ENCODE measurements at places on chromosomes 4 and X.
A peak's percentile ranks its signal among the peaks of the same experiment; 100 is the strongest.

GRCh38 chrX:17689971-17690409, 47.3 kb upstream of the SCML1 start:
- peak; percentile 17 for DNase-seq

GRCh38 chr4:54001668-54002365, 62.6 kb downstream of the CHIC2 start:
- DNase-seq: no peak

- DNase-seq: no peak
Observed at GRCh38 chrX:13078739-13079444, 34.5 kb upstream of the FAM9C start.

GRCh38 chr4:42344309-42344708, 53.0 kb upstream of the SHISA3 start:
- DNase-seq: no peak

- DNase-seq: no peak
Observed at GRCh38 chrX:1212532-1212931, at the start of gene CRLF2. CRLF2 (minus strand) TSS chrX:1212649; CDS start chrX:1212634, 15 bp downstream.

GRCh38 chrX:132119283-132119682, 8.5 kb downstream of the FRMD7 start:
- no peak for DNase-seq

- DNase-seq: no peak
Observed at GRCh38 chrX:136493011-136493410, 4.4 kb upstream of the HTATSF1 start.

GRCh38 chr4:2944586-2945526, 18.4 kb downstream of the NOP14 start:
- DNase-seq: no peak

GRCh38 chr4:151901631-151902030, 140.8 kb upstream of the GATB start:
- no peak for DNase-seq

GRCh38 chr4:184284742-184285141, 67.1 kb upstream of the ENPP6 start:
- no peak for DNase-seq

GRCh38 chrX:116499780-116500179, 37.0 kb upstream of the CT83 start:
- DNase-seq: no peak

DNA sequence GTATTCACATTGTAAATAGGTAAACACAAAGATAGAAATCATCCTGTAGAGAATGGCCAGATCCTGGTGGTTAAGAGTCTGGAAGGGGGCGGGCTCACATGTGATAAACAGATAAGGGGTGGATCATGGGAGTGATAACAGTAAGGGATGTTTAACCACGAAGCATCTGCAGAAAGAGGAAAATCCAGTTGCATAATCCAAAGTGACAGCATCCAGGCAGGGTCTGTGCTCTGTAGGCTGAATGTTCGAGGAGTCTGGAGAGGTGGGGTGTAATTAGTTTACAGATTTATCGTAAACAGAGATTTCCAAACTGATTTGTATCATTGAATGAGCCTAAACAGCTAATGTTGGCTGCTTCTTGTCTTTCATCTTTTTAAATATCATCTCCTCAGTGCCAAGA, 1009.8 kb upstream of the SLIT2 start:
- no peak for DNase-seq

DNA sequence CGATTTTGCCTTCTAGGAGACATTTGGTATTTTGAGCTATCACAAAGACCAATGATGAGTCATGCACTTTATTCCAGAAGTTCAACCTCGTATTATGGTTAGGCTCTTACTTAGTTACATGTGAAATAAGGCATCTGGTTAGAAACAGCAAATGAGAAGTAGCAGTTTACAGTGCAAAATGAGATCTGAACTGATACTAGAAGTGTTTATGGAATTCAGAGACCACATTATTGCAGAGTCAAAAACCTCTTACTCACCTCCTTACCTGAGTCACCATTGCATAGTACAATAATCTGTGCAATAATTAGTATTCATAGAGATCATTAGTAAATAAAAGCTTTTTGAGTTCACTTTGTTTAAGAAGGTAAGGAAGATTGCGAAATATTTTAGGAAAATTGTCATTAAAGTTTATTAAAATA, 38.7 kb downstream of the SEC24B start:
- no peak for DNase-seq

DNA sequence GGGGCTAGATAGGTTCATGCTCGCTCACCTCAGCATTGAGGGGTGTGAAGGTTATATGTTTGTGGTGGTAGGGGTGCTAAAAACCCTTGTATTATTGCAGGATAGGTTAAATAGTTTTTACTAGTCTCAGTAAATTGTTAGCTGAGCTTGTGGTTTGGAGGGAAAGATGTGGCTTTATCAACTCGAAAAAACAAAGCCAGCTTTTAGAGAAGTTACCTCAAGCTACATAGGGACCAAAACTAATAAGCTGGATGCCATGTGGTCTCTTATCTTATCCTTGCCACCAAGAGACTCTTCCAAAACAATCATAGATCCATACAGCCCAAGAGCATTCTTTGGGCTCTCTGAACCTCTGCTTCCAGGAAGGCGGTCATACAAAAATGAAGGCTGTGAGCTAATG, 29.2 kb downstream of the MSN start:
- DNase-seq: no peak

DNA sequence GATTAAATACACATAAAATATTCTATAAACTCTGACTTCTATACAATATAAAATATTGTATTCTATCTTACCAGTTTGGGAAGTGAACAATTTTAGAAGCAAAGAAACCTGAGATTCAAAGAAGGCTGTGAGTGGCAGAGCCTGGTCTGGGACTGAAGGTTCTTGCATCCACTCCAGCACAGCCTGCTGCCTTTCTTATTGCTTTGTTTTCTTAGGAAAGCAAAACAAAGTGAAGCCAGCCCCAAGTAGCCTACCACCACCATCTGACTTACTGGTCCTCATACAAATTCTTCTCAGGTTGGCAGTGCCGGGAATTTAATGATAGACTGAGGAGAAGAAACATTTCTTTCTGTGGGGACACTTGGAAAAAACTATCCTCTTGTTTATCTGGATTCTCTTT, 129.7 kb upstream of the SMAD1 start:
- DNase-seq: no peak

DNA sequence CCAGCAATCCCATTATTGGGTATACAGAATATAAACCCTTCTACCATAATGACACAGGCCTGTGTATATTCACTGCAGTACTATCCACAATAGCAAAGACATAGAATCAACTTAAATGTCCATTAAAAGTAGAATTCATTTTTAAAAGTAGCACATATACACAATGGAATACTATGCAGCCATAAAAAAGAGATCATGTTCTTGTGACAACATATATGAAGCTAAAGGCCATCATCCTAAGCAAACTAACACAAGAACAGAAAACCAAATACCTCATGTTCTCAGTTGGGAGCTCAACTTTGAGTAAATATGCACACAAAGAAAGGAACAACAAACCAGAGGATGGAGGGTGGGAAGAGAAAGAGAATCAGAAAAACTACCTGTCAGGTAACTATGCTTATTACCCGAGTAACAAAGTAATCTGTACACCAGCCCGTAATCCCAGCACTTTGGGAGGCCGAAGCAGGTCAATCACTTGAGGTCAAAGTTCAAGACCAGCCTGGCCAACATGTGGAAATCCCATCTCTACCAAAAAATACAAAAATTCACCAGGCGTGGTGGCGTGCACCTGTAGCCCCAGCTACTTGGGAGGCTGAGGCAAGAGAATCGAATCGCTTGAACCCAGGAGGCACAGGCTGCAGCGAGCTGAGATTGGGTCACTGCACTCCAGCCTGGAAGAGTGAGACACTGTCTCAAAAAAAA, 22.8 kb downstream of the DHX15 start:
- DNase-seq: no peak

- no peak for DNase-seq
Observed at GRCh38 chr4:7330811-7331681, 103.7 kb downstream of the PSAPL1 start.

DNA sequence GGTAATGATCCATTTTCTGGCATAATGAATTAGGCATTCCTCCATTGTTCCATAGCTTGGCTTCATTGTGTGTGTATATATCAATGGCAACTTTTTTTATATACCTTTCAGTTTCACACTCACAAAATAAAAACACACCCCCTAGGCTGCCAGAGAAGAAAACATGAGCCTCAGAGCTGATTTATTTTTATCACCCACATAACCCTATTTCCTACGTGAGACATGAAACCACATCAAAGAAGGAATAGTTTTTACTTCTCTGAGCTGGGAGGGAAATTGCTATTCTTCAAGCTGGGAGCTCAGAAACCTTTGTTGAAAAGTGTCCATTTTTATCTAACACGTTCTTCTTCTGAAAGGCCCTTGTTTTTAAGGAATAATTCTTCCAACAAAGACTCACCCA, 126.7 kb upstream of the RAI2 start:
- DNase-seq: no peak

DNA sequence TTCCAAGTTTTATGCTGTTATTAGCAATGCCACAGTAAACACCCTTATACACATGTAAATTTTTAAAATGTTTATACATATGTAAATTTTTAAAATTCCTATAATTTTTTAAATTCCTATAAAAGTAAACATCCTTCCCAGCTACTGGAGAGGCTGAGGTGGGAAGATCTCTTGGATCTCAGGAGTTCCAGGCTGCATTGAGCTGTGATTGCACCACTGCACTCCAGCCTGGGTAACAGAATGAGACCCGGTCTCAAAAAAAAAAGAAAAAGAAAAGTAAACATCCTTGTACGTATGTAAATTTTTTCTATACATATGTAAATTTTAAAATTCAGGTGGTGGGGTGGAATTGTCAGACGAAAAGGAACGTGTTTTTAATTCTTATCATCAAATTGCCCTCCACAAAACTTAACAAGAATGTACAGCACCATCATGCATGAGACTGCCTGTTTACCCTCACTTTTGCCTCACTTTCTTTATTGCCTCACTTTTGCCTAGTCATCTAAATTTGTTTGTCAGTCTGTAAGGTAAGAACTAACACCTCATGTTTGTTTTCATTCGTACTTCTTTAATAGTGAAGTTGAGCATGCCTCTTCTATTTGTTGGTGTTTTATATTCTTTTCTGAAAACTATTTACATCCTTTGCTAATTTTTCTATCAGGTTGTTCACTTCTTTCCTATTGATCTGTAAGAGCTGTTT, 8.0 kb downstream of the SLC7A3 start:
- no peak for DNase-seq

GRCh38 chr4:87423317-87424098, 1.1 kb downstream of the NUDT9 start:
- no peak for DNase-seq

GRCh38 chr4:112144546-112145325, 518 bp upstream of the FAM241A start:
- no peak for DNase-seq

DNA sequence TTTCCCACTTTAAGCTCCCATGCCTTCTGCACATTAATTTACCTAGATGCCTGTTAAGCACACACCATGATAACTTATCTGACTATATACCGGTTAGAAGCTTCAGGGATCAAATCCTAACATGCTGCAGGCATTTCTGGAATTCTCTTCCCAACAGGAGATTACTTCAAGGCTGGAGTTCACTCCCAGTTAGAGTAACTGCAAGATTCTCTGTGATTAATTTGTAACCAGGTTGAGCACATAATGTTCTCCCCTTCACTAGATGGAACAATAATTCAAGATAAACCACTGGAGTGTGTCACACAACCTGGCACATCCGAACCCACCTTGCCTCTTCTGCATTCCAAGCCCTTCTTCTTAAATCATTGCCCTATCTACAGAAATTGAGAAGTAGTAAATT, 11.8 kb upstream of the UGT2A3 start:
- DNase-seq: no peak

GRCh38 chrX:11535156-11535919, 130.4 kb downstream of the ARHGAP6 start:
- DNase-seq: no peak

DNA sequence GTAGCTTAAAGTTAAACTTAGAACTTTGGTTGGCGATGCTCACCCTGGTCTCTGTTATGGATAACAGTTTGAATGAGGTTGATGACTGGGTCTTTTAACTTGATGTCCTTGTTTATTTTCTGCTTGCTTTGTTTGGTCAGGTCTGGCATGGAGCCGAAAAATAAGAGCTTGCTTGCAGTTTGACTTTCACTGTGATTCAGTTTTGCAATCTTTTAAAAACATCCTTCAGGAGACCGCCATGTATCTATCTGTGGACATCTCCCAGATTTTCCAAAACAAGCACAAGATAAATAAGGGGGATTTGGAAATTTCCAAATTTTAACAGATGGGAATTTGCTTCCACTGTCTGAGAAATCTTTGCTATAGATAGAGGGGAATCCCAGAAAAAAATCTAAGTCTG, 246.7 kb downstream of the PALLD start:
- DNase-seq: no peak

DNA sequence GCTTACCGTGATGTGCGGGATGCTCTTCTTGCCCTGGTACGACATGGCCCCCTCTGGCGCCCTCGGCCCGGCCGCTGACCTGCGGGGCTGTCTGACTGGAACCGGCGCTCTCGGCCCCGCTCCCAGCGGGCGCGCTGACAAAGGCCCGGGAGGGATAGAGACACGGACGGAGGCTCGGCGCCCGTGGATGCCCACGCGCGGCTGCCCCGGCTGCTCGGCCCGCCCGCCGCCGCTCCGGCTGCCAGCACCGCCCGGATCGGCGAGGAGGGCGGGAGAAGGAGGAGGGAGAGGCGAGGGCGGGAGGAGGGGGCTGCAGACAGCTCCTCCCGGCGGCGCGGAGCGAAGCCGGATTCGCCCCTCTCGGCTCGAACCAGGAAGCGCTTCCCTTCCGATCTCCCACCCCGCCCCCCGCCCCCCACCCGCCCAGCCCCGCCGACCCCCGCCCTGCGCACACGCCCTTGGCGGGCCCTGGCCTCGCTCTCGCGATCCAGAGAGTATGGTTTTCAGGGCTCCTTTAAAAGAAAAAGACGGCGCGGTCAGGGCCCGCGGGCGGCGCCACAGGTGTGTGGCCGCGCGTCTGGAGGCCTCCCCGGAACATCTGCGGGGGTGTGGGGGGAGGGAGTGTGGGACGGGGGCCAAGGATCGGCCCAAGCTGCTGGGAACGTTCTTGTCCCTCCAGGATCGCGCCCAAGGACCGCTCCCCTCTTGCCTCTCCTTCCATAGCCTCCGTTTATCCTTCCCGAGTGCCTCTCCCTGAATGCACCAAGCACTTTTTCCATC, 4.5 kb downstream of the CRMP1 start:
- no peak for DNase-seq

- no peak for DNase-seq
Observed at GRCh38 chrX:2898846-2899512, 30.2 kb downstream of the ARSD start.

GRCh38 chr4:98570151-98570797, 88.1 kb downstream of the TSPAN5 start:
- no peak for DNase-seq

- no peak for DNase-seq
Observed at GRCh38 chr4:76744241-76744921, 153.6 kb downstream of the SOWAHB start.
